ENCODE measurements at places on chromosomes 13 and 19.

DNA sequence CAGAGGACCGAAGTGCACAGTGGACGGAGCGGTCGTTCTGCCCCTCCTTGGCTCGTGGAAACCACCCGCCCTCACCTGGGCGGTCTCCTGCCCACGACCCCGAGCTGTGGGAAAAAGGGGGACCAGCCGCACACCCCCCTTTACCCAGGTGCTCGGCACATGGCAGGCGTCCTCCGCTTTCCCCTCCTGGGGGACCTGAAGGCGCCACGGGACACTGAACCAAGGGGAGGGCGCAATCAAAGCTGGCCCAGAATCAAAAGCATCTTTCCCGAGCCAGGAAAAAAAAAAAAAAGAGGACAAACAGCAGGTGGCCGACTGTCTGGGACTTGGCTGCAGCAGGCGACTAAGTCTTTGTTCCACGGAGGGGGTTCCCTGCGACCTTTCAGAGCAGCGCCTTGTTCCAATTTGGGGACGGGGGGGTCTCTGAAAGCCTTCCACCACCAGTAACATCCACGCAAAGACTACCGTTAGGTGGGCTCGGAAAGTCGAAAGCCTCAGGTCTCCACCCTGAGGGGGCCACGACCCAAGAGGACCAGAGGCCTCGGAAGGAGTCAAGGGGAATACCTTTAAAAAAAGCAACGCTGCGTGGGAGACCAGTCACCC is 1.1 kb downstream of the MBD3 start:
- DNase-seq = no peak

DNA sequence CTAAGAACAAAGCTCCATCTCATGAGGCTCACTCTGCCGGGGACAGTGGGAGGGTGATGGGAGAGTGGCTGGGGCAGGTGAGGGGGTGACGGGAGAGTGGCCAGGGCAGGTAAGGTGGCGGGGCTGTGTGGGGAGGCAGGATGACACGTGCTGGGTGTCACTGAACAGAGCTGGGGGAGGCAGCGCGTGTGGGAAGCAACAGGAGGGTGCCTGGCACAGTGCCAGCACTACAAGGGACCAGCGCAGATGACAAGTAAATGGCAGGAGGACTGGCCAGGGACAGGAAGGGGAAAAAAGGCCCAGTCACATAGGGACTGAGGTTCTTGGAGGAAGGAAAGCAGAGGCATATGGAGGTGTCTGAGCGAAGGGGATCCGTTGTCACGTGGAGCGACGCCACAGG is 129.9 kb downstream of the RNF17 start:
- no peak for DNase-seq

GRCh38 chr19:39738814-39739213 is 985 bp upstream of the CLC start:
- DNase-seq = no peak

DNA sequence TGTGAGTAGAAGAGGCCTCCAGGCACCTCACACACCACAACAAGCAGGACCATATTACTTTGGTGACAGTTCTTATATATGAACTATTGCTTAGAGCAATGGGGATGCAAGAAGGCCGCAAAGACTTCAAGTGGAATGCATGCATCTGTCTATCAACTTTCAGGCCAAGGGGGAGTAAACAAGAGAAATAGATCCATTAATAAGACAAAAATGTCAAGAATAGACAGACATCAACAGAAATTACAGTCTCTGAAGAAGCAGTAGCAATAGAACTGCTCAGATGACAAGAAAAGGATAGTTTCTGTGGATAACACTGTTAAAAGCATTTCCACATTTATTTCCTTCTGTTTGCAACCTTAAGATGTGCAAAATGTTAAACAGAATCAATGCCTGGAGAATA is 1057.7 kb downstream of the UQCRFS1 start:
- DNase-seq = no peak

GRCh38 chr13:76925115-76925514 is 23.2 kb upstream of the ACOD1 start:
- DNase-seq = no peak

DNA sequence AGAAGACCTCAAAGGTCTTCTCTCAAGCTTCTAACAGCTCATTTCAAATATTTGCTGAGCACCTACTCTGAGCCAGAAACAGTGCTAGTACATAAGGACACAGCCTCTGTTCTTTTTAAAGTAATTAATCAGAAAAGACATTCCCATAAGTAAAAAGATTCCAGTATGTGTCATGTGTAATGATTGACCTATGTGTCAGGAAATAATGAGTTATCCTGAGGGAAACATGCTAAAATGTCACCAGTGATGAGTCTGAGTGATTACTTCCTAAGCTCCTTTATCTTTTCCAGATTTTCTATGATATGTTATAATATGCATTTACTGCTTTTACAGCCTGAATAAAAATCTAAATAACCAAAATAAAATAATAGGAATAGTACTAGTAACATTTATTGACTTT is 107.6 kb downstream of the SLC25A15 start:
- no peak for DNase-seq

DNA sequence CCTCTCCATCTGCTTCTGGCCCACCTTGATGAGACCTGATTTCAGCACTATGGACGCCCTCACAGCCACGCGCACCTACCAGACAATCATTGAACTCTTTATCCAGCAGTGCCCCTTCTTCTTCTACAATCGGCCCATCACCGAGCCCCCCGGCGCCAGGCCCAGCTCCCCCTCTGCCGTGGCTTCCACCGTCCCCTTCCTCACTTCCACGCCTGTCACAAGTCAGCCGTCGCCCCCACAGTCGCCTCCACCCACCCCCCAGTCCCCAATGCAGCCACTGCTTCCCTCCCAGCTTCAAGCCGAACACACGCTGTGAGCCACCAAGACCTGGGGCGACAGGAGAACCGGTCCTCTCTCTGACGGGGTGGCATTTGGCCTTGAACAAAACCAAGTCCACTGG is 19.3 kb upstream of the NPAS1 start:
- no peak for DNase-seq

DNA sequence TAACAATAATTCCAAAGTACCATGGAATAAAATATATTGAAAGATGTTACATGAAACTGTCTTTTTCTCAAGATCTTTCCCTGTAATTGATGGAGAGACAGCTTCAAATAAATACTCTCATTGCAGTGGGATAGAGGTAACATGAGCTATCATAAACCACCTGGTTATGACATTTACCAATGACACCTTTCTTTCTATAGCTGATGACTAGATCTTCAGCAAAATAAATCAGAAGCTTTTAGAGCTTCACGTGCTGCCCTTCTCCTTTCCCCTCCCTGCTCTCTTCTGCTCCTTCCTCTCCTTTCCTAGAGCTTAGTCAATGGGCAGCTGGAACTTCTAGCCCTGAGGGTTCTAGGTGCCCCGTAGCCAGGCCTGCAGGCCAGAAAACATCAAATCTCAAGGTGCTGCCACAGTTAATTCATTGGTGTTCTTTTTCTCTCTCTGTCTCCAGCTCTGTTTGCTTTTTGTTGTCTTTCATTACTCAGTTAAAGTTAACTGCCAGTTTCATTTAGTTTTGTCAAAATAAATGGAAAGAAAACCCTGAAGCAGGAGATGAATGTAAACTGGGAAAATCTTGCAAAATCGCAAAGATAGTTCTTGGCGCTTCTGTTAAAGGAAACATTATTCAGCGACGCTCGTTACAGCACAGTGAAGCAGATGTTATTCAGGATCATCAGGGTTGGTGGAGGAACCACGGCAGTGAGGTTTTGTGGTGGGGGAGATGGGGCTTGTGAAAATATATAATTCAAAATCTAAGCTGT is 8.3 kb upstream of the METTL21C start:
- no peak for DNase-seq

DNA sequence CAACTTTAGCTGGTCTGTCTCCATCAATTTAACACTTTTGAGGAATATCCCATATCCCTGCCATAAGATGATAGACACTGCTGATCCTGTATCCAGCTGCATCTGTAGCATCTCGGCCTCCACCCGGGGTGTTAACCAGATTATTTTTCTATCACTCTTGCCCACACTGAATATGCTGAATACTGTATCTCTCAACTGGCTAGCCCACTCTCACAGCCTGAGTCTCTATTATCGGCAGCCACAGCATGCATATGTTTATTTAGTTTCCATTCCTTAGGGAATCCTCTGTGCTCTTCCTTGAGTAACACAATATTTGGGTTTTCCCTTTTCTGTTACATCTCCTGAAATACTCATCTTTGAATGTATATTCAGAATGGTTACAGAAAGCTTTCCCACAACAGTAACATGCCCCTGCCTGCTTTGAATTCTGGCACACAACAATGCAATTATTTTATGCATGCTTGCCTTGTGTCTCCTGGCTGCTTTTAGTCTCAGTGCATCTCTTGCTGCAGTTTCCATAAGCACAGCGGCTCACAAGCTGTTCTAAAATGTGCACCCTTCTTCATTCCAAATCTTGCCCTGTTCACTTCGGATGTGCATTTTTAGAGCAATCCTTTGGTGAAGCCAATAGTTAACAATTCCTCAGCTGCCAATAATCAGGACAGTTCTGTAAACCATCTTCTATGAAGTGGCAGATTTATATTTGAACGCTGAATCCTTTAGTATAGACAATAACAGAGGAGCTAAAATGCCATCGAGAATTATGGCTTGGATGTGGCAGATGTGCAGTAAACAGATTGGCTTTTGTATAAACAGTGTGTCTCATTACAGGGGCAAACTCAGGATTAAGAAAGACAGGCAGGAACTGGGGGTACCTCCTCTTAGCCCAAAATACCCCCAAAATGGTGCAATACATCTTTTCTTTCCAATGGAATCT is 261.9 kb upstream of the SOX21 start:
- no peak for DNase-seq

DNA sequence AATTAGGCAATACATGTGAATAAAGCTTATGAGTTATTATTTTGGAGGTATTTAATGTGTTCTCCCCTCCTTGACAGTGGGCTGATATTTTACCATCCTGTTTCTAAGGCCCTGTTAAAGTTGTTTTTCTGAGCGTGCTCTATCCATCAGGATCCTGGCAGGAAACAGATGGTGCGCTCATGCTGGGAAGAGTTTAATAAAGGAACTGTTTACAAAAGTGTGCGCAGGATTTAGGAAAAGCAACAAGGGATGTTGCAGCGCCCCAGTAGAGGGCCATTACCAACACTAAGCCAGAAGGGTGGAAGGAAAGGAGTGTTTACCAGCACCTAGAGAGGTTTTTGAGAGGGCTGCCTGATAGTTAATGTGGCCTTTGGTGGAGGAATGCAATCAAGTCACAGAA is 374.5 kb downstream of the KCNRG start:
- DNase-seq = no peak

All from HFF-Myc (cell line).